Keratinocyte (primary cell): ENCODE measurements at places on chromosomes 1 and 21. TPM values are rescaled to one million over a fixed set of nuclear protein-coding genes. Genes with fewer than 3 reads are reported as not detected.

CHODL gene
- polyA plus RNA-seq, result 0.80 to 1.6 TPM (median 1.4 TPM) in 3 replicates

FNBP1L gene
- 13.0 to 22.9 TPM (median 16.6 TPM) in 3 replicates for polyA plus RNA-seq

- no peak overlapping the region for H3K27ac ChIP-seq
- no peak overlapping the region for H3K4me3 ChIP-seq
- DNase-seq, result no peak
- H3K4me1 ChIP-seq, result peaks cover 12% of the 10 kb centered on the region
- H3K36me3 ChIP-seq, result peaks cover 4% of the 10 kb centered on the region
Observed at GRCh38 chr1:5988596-5989285, 3.5 kb downstream of the NPHP4 start.

- DNase-seq, result no peak
- H3K27me3 ChIP-seq, result no peaks in the 10 kb centered on the region
Observed at GRCh38 chr1:75954586-75954985, 22.4 kb upstream of the ASB17 start.
